ENCODE measurements at places on chromosomes 12 and 14.

GRCh38 chr14:61510736-61511557, 184.4 kb upstream of the HIF1A start:
- DNase-seq = no peak

- DNase-seq = no peak
Measured at GRCh38 chr14:32722631-32723183, 216.0 kb upstream of the NPAS3 start.

DNA sequence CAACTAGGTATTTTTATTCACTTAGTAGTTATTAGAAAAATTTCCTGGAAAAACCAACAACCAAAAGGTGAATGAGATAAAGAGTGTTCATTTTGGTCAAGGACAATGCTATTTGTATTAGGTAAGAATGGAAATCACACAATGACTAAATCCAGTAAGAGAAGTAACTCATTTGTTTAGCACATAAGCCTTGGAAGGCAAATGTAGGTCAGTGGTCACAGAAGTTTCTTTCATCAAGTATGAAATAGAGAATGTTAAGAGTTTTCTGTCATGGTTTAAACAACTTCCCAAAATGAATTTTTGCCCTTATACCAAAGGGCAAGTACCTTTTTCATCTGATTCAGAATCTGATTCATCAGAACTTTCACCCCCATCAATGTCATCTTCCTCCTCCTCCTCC, 101.7 kb downstream of the KIF21A start:
- DNase-seq = no peak

DNA sequence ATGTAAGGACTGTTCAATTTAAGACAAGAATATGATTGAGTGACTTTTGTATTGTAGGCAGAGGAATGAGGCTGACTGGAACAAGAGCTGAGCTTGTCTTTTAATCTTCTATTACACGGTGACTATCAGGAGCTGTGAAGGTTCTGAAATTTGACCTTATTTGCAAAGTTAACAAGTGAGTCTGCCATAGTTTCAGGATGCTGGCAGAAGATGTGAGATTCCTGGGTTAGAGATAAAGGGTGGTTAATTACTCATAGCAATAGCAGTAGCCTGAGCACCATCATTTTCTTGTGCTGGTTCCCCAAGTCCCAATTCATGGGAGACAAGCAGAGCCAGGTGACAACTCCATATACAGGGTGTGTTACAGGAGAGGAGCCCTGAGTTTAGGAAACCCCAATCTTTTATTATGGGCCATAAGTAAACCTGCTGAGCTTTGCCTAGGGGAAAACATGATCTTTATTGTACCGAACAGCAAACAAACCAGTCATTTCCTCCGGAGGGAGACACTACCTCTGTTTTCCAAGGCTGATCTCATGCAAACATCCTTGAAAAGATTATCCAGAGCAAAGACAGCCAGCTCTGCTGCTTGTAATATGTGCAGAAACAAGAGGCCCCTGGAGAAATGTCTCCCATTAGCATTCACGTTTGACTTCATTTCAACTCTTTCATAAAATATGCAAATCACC, 51.7 kb upstream of the DDX11 start:
- peak; percentile 11 for DNase-seq

DNA sequence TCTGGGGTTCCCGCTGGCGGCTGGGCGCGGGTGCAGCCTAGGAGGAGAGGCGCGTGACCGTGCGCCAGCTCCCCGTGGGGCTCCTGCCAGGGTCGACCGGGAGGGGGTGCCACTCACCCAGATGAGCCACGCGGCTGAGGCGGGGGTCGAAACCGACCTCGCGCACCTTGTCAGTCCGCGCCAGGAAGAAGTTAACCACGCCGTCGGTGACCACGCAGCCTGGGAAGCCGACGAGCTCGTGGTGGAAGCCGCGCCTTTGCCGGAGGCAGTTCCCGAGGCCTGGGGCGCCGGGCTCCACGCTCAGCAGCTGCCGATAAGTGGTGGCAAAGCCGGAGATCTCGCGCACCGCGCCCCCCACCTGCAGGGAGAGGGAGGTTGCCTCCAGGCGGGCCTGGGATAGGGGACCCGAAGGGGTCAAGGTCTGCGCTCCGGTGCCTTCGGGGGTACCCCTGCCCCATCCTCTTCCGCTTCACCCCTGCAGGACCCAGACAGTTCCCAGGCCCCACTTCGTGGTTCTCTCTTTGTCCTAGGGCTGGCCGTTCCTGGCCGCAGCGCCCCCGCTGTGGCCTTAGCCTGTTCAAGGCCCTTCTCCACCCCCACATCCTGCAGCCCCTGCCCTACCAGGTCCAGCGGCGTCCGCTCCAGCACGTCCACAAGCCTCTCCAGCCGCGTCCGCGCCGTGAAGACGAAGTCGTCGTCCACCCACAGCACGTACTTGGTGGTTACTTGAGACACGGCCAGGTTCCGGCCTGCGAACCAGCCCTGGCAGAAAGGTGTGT, 5.3 kb downstream of the B4GALNT1 start:
- no peak for DNase-seq

- DNase-seq = no peak
Measured at GRCh38 chr12:74043343-74043742, 494.3 kb upstream of the ATXN7L3B start.

GRCh38 chr12:3236345-3237187, 159.4 kb downstream of the TSPAN9 start:
- DNase-seq = no peak

GRCh38 chr12:13817131-13817530, 164.3 kb downstream of the GRIN2B start:
- no peak for DNase-seq

- DNase-seq = peak; percentile 45
Measured at GRCh38 chr12:6735448-6736191, 11.8 kb downstream of the COPS7A start.

DNA sequence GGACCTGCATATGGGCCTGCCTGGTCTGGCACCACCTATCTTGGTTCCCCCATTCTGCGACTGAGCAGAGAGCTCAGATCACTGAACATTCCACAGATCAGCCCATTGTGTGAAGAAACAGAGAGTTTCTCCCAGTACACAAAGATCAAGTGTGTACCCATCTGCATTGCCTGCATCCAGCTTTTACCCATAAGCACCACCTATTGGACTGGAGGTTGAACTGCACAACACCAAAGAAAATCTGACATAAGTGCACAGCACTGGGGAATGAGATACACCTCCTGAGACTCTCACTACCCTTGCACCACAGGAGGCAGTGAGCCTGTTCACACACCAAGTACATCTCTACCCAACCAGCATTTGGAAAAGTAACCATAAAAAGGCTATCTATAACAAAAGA, 362.6 kb upstream of the CLEC14A start:
- DNase-seq = no peak

DNA sequence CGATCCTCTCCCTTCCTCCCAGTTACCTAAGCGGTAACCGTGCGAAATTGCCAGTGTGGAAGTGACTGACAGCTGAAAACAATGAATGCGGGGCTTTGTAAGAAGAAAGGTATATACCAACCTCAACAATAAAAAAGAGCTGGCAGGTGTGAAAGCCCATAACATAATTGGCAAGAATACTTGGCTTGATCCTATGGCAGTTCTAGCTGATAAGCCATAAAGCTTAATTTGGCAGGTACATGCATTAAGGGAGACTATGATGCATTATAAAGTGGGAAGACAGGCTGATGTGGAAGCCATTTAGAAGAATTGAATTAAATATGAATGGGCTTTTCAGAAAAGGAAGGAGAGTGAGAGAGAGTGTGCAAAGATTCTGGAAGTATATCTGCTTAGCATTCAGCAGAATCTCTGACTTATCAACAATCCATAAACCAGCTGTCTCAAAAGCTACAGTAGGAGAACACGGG, 71.3 kb downstream of the CRACR2A start:
- no peak for DNase-seq

GRCh38 chr12:83074358-83074894, 387.7 kb downstream of the TMTC2 start:
- no peak for DNase-seq

GRCh38 chr14:103041464-103041863, 15.9 kb downstream of the CDC42BPB start:
- no peak for DNase-seq

DNA sequence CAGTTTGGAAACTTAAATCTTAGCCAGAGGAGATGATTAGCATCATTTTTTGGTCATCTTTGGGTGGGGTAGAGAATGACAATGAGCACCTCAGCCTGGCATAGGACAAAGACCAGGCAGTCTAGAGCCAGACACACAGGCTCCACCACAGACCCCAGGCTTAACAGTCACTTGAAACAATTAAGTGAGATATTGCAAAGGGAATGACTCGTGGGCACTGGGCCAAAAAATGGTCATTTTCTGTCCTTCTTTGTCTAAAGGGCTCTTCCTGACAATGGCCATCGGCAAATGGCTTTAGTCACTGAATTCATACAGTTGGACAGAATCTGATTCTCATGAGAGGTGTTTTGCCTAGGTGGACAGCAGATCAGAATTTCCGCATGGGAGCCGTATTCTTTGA, 78.0 kb upstream of the DICER1 start:
- DNase-seq = no peak

- DNase-seq = no peak
Measured at GRCh38 chr12:120118321-120119061, 1.9 kb upstream of the RAB35 start.

- no peak for DNase-seq
Measured at GRCh38 chr12:111328138-111328537, 40.8 kb downstream of the PHETA1 start.

- peak; percentile 91 for DNase-seq
Measured at GRCh38 chr14:24271134-24271833, at the start of gene RABGGTA. RABGGTA (minus strand) TSS chr14:24271597; CDS start chr14:24271115, 482 bp downstream.

- no peak for DNase-seq
Measured at GRCh38 chr14:22822016-22822570, 6.9 kb upstream of the SLC7A7 start.

GRCh38 chr14:64880221-64881121, 764 bp upstream of the SPTB start:
- no peak for DNase-seq

DNA sequence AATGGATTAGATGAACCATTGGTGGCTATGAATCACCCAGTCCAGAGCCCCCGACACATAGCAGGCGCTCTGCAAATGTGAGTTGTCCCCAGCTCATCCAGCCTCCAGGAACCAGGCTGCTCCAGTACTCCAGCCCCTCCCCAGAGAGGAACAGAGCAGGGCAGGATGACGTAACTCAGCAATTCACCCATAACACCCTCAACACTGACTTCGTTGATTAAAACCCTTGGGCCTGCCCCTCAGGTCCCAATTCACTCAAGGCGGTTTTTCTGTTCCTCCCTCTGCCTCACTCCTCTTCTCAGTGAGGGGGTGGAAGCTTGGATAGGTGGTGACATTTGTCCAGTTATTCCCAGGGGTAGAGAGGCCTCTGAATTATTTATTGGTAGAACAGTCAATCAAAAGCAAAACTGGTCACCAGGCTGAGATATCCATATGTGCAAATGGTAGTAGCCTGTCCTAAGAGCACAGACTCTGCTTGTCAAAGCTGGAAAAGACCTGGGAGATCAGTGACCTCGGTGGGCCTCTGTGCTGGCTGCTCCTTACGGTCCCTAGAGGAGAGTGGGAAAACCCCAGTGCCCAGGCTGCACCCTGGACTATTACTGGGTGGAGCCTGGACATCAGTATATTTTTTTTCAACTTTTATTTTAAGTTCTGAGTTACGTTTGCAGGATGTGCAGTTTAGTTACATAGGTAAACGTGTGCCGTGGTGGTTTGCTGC, 97.0 kb downstream of the CMKLR1 start:
- DNase-seq = no peak

DNA sequence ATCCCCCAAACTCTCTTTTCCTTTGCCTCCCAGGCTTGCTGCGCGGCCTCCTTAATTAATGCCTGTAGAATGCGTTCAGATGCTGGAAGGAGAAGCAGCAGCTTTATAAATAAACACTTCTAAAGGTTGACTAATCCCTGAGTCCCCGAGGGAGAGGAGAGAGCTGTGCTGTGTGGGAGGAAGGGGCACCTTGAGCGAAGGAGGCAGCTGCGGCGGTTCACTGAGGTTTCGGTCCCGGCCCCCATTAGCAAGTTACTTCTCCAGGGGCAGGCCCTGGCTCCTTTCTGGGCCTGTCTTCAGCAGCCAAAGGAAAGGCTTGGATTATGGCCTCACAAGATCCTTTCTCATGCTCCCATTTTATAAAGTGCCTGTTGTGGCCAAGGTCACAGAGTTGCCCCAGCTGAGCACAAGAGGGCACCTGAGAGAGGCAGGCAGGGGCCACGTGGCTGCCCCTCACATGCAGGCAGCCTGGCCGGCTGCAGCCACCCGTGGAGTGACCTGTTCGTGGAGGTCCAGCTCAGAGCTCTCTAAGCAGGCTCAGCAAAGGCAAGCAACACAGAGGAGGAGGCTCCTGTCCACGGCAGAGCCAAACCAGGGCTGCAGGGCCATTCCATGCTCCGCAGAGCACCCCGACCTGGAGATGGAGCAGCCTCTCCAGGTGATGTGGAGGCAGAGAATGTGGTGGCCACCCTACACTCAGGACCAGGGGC, 15.0 kb upstream of the CACNA2D4 start:
- no peak for DNase-seq

DNA sequence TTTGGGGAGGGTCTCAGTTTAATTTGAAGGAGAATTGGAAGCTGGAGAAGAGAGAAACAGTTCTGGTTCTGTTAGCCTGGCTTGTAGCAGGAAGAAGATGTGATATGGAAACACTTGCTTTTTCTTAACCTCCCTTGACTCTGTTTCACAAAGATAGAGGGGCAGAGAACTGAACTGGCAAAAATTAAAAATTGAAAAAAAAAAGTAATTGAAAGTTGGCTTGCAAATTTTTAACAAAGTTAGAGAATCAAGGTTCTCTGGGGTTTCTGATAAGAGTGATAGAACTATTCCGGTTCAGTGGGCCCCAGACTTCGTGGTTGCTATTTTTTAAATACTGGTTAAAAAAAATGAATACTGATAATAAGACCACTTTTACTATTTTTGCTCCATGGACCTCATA, 2.8 kb downstream of the CRADD start:
- no peak for DNase-seq

DNA sequence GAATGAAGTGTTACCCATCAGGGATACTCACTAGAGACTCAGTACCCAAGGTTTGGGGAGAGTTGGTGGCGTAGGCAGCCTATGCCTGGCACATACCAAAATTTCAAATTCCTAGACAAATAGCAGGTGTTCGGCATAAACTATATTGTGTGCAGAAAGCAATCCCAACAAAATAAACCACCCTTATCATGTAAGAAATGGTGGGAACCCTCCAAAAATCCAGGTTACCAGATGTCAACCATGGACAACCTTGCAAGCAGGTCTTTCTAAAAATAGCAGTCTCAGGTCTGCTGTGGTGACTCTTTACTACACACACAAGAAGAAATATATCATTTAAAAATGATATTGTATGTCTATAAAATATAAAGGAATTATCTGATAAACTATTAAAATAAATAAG, 17.7 kb upstream of the PTGER2 start:
- no peak for DNase-seq

- DNase-seq = no peak
Measured at GRCh38 chr14:100540141-100540925, 46.9 kb downstream of the BEGAIN start.

- DNase-seq = no peak
Measured at GRCh38 chr14:91754819-91755218, 22.9 kb upstream of the CATSPERB start.

DNA sequence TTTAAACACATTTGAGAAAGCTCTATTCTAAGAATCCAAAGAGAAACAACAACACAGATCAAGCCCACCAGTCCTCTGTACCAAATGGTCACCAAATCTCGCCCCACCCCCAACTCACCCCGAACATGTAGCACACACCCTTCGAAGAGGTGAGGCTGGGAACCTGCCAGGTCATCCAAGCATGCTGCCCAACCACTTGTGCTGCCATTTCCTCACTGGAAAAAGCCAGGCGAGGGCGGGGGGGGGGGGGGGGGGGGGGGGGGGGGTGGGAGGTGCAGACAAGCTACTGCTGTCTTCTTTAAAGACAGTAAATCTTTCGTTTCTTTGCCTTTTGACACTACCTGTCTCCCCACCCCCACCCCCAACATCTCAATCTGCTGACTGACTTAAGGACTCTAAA, 59.9 kb downstream of the SETD3 start:
- no peak for DNase-seq

Data from DMS153 (cell line).